Ovary (tissue), 10 donors: ENCODE measurements at places on chromosomes 3 and 15.

- no peak for DNase-seq
These were observed 13.0 kb downstream of the ZBED2 start for GRCh38 chr3:111582120-111582474.

DNA sequence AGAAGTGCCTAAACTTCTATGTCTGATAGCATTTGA is at the start of gene TP63:
Gene TP63 (plus strand): TSS at position 17 of the 36 bp plus-strand sequence. CDS start 127 bp downstream, outside the sequence.
- no peak for DNase-seq

DNA sequence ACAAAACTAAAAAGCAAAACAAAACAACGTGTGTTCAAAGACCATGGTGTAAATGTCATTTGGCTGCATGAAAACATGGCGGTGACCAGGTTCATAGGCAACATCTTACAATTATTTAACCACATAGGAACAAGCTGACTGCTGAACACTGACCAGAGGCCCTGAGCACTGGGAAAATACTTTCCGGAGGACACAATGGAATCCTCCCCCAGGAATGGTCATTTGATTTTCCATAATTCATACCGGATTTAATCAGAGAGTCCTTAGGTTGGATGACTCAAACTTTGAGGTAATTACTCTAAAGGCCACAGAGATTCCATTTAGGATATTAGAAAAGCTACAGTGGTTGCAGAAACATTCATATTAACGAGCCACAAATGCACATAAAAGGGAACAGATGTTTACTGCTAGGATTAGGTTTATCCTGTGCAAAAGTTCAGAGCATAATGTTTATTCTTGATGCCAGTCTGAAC is 254.7 kb downstream of the NR1D2 start:
- no peak for DNase-seq

DNA sequence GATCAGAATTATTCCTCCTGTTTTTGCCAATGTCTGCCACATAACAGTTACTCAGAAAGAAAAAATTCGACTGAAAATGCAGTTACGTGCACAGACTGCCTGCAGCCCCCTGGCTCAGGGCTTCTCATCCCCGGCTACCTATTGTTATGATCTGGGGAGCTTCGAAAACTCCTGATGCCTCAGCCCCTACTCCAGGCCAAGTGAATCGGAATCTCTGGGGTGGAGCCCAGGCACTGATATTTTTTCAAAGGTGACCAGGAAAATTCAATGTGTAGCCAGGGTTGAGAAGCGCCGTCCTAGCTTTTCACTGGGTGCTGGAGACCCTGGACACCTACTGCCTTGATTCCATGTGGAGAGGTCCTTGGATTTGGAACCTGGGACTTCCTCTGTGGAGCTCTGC is 8.5 kb downstream of the ADAMTS17 start:
- DNase-seq = no peak

GRCh38 chr3:177421481-177421785 is 224.2 kb upstream of the TBL1XR1 start:
- no peak for DNase-seq

- no peak for DNase-seq
These were observed 727.1 kb upstream of the NECTIN3 start for GRCh38 chr3:110344487-110344886.

DNA sequence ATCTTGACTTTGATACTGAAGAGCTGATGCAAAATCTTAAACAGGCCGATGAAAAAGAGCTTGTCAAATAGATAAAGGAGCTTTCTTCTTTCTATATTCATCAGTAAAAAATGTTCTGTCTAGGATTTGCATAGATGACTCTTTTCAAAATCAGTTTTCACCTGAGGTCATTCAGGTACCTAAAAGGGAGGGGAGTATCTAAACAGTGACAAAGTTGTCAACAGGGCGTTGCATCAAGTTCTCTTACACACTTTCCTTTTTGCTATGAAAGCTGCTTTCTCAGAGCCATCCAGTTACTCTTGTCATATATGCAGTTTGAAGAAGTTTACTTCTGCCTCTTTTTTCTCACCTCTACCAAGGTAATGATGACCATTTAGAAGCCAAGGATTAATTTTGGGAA is 60.0 kb downstream of the AKAP13 start:
- DNase-seq = no peak

- DNase-seq = no peak
These were observed 37.9 kb upstream of the LRTM1 start for GRCh38 chr3:54965746-54966145.

- DNase-seq = no peak
These were observed 188.9 kb upstream of the LMCD1 start for GRCh38 chr3:8312685-8313084.

DNA sequence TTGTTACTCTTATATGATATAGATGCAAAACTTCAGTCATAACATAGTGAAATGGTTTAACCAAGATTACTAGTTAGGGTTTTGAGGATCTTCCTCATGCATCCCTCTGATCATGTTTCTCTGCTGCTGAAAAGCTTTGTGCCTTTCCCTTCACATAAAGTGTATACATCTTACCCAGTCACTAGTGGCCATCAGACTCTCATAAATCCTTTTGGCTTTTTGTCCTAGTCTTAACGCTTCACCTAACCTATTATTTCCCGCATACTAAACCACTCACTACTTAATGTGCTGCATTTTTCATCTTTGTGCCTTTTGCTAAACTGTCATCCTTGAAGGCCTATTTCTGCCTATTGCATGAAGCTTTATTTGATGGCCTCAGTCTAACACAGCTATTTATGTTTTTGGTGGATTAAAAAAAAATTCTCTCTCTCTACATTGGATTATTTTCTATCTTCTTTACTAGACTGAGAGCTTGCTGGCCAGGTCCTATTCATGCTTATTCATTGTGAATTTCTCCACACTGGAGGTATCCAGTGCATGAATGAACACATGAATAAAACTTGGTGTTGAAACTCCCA is 717.6 kb upstream of the GOLIM4 start:
- no peak for DNase-seq

- DNase-seq = no peak
These were observed 56.9 kb upstream of the MANF start for GRCh38 chr3:51328206-51328605.

DNA sequence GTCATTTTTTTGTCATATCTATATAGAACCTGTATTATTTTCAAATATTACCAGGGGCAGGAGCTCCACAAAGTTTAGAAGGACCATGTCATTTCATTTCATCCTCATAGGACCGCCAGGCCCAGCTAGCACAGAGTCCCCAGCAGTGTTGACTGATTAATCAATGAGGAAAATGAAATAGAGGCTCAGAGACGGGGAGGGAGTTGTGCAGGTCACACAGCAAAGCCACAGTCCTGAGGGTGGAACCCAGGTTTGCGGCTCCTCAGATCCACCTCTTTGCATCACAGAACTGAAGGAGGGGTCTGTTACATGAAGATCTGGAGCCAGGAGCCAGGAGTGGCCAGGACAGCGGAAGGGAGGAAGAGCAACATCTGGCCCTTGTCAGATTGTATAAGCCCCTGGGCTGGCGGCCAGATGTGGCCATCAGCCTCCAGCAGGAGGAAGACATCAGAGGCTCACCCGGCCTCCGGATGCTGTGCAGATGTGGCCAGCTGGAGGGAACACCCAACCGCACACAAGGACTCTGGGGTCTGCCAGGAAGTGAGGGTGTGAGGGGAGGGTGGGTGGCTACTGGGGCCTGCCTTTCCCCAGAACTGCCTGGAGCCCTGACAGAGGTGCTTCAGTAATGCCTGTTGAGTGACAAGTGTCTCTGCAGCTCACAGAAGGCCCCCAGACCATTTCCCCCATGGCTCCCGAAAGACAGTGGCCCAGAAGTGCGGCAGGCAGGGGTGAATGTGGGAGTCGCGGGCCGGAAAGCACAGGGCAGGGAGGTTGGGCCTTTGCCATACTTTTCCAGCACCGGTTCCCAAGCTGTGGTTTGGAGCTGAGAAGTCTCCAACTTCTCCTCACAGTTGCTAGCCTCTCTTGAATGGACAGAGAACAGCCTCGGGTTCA is 21.3 kb downstream of the EFCC1 start:
- DNase-seq = peak; percentile 81

DNA sequence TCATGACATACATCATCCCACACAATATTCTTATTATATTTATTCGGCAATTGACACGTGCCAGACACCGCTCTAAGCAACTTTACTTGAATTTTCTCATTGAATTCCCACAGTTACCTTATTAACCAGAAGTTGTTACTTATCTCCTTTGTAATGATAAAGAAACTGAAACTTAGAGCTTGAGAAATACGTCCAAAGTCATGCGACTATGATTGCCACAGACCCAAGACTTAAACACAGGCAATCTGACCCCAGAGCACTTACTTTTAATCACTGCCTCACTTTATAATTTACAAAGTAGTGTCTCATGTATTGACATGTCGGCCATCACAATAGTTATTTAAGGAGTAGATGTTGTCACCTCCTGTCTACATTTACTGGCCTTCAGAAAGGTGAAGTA is 64.7 kb downstream of the ATP13A4 start:
- no peak for DNase-seq

GRCh38 chr3:42853739-42854302 is 21.9 kb downstream of the CYP8B1 start:
- no peak for DNase-seq

DNA sequence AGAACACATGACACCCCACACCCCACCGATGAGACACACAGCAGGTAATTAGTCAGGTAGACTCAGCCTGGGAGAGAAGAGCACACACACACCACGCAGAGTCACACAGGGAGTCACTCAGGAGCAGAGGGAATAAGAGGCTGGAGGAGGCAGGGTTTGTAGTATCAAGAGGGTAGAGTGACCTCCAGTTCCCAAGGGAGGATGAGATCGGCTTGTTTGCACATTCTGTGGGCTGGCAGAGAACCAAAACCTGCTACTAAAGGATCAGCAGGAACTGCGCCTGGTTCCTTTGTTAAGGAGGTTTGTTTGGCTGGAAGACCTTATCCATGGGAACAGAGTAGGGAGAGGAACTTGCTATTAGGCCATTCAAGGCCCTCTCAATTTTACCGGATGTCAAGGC is 281.4 kb upstream of the SLCO3A1 start:
- no peak for DNase-seq

DNA sequence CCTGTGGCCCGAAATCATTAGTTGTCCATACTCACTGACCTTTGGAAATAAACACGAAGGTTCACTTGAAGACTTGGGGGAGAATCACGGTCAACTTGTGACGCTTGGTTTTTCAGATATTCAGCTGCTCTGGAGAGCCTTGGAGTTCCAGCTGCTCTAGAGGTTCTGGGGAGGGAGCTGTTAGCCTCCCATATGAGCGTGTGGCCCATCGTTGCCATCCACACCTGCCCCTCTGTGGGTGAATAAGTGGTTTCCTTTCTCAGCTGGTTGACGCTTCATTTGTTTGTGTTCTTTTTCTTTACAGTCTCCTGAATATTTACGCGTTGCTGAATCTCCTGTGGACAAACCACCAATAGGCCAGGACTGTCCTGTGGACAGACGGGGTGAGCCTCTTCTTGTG is 35.6 kb downstream of the APBA2 start:
- DNase-seq = no peak

- no peak for DNase-seq
These were observed 38.0 kb upstream of the TM4SF1 start for GRCh38 chr3:149415484-149415883.

DNA sequence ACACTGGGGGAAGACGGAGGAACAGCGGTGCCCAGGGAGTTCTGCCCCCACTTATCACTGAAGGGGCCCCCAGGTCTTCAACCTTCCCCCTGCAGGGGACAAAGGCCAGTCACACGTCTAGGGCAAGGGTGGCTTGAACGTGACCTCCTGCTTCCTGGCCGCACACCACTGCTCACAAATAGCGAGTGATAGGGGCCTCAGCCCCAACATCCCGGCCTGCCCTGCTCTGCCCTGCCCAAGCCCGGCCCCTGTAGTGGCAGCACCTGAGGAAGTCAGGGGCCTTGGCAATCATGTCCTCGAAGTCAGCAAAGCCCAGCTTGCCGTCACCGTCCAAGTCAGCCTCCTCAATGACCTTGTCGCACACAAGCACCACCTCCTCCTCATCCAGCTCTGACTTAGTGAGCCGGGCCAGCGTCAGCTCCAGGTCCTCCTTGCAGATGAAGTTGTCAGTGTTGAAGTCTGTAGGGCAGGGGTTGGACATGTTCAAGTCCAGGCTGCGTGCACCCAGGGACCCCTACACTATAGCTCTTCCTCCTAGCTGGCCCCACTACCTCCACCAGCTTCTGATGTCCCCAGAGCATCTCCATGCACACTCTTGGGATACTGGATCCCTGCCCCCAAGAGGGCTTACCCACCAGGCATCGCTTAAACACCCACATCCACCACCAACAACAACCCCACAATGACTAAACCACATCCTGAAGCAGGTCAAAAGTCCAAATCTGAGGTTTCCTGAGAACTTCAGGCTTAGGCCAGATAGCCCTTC is 13.3 kb downstream of the SH2D7 start:
- no peak for DNase-seq

- DNase-seq = no peak
These were observed 389.9 kb downstream of the FEZF2 start for GRCh38 chr3:61983479-61983878.

DNA sequence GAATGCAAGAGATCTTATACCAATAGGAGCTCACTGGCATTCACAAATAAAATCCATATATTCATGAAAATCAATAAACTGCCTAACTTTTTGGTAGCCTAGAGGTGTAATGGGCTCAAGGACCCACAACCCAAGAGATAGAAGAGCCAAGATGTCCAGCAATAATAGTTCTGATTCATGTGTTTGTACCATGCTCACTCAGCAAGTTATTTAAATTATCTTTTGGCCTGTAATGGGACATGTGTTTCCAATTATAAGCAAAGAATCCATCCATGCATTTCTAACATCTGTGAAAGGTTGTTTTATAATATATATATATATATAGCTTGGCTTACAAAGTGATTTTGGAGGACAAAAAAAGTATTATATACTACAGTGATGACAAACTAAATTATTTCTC is 29.7 kb upstream of the SHC4 start:
- DNase-seq = no peak

DNA sequence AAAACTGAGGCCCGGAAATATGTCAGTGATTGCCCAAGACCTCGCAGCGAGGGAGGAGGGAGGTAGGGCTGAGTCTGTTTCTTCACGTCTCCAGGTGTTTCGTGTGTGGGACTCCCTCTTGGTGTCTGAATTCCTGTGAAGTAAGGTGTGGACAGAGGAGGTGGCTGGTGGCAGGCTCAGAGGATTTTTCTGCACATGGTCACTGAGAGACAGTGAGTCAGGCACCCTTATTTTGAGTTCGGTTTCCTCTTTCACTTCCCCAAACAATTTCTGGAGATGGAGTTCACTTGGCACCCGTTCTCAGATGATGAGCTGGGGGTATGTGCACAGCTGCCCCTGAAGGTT is 46.3 kb upstream of the VPS8 start:
- DNase-seq = no peak

GRCh38 chr3:101379658-101380376 is 59.4 kb upstream of the IMPG2 start:
- no peak for DNase-seq
